ENCODE measurements at places on chromosomes 3 and 15.

DNA sequence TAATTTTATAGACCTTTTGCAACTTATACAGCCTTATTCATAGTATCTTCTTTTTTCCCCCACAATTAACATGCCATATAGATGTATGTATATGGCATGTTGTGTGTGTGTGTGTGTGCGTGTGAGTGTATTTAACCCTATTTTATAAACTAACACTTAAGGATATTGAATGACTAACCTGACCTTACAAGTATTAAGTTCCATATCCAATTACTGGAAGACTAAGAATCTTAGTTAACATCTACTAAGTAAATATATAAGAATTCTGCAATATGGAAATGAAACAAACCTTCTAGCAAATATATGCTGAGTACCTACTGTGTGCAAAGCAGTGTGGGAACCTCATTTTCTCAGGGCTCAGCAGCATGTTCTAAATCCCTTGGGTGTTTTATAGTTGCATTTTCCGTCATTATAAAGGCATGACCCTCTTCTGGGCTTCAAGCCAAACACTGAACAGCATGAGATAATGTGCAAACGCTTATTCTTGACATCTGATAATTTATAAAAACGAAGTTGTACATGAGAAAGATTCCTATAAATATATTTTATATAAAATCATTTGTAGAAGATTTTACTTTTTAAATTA is 105.5 kb downstream of the NLGN1 start:
- DNase-seq = no peak

GRCh38 chr15:100733101-100733842 is 130.9 kb downstream of the ASB7 start:
- DNase-seq = peak; percentile 49

- no peak for DNase-seq
Measured at GRCh38 chr3:73652896-73653295, 28.2 kb upstream of the PDZRN3 start.

GRCh38 chr3:13197281-13197680 is 124.1 kb upstream of the IQSEC1 start:
- no peak for DNase-seq

DNA sequence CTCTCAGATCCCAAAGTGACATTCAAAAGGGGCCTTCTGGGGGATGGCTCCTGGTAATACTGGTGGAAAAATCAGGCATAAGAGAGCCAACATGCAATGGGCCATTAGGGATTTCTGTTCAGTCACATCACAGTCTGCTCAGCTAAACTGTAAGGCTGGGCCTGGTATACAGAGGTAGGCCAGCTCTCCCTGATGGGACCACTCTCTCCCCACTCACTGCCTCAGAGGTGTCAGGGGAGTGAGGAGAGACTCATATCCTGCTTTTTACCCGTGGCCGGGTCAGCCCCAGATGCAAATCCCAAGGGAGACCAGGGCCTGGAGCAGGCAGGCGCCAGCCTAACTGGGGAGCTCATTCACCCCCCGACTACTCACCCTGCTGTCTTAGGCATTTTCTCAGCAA is 48.1 kb upstream of the TPM1 start:
- no peak for DNase-seq

DNA sequence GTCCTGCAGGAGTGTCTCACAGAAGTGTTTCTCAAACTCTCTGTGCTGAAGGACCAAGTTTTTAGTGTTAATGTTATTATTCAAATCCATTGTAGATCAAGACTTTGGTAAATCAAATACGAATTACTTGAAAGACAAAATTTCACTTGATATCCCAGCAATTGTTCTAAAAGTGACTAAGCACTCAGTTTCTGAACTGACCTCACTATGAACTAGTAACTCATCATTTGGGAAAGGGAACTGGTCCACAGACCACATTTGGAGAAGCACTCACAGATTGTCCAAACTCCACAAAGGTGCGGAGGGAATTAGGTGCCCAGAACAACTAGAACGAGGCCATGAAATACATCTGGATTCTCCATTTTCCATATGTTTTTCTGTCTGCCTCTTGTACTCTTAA is 25.6 kb downstream of the FAM43A start:
- no peak for DNase-seq

DNA sequence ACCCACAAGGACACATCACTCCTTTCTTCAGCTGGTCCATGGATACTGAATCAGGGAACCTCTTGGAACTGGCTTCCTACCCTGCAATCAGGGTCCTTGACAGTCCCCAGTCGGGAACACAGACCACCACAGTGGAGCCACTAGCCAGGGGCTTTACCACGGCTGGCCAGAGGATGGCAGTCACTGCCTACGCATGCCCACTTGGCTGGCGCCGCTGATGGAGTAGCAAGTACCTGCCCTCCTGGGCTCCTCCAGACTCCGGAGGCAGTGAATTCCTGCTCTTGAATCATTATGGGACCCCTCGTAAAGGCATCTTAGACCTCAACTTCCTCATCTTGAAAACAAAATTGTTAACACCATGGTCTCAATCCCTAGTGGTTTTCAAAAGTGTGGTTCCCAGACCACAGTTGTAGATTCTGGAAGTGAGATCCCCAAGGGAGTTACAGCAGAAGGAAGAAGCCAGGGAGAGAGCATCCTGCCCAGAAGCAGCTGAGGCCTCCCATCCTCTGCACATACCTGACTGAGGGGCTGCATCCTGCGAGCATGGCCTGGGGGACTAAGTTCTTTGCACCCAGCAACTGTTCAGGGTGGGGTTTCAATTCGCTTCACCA is 9.1 kb upstream of the SKIC8 start:
- DNase-seq = peak; percentile 52

DNA sequence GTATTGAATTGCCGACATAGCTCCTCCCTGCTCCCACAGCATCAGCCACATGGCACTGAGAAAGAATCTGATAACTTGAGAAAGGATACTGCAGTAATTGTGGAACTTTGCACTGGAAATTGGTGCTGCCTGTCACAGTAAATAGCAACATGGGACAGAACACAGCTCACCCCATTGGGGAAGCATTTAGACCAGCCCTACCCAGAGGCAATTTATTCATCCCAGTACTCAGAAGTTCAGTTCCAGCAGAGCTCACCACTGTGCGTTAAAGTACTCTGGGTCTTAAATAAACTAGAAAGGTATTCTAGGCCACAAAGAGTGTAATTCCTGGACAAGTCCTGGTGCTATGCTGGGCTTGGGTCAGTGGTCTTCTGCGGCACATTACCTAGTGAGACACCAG is 347.1 kb downstream of the PYDC2 start:
- DNase-seq = no peak

DNA sequence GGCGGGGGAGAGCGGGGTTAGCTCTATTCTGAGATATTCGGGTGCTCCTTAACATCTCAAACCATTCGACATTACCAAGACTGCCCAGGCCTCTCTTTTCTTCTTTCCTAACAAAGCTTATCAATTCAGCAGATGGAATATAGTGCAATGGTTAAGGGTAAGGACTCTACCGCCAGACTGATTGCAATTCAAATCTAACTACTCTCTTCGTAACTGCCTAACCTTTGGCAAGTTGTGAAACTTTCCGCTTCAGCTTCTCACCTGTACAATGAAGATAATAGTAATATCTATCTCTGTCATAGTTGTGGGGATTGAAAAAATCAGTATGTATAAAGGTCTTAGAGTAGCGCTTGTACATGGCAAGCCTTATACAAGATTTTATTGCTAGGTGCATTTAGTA is 972 bp downstream of the UBA5 start:
- DNase-seq = no peak

DNA sequence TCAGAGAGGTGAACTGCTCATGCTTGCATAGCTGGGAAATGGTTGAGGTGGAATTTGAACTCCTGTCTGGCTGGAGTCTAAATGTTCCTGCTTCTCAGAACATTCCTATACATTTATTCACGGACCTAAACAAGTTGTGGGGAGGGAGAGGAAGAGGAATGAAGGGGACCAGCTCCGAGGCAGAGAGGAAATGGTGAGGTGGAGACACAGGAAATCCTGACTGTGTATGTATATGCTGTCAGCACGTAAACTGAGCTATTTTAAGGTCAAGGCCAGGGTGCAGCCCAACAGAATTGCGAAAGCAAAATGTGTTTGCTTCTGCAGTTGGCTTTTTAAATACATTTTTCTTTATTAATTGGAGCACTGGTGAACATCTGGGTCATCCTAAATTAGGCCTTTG is 74.1 kb upstream of the POMGNT2 start:
- DNase-seq = peak; percentile 78

DNA sequence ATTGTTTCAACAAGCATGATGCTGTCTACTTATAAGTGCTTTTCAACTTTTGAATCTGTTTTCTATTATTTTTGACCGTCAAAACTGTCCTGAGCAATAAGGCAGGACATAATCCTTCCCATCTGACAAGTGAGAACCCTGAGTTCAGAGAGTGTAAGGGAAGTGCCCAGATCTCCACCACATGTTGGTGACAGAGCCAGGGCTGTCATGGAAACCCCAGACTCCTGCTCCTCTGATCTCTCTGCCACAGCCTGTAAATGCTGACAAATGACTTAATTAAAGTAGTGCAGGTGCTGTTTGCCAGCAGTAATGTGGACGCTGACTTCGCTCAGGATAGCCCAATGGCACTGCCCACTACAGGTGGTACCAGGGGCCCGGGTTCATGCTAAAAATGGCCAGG is 40.3 kb downstream of the SPSB4 start:
- DNase-seq = no peak

DNA sequence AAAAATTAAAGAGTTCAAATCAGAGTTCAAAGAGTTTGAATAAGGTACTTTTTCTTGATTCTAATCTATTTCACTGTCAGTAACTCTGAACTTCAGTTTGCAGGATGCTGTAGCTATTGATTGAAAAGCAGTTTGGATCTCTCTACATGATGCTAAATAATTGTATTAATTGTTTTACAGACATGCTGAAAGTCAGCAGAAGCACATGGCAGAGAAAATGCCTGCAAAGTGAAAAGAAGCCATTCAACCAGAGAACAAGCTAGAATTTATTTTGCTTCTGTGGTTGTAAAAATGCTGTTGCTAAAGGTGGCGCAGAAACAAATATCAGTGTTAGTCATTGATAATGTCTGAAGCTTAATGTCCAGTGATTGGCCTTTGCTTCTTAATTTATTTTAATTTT is 92.1 kb upstream of the IL12A start:
- no peak for DNase-seq

GRCh38 chr3:184275961-184276910 is at the start of gene ECE2:
TSS of gene ECE2 (plus strand) at chr3:184276022. CDS start at chr3:184276154, 132 bp downstream.
- DNase-seq = no peak

GRCh38 chr15:48373821-48374451 is 42.7 kb downstream of the DUT start:
- peak; percentile 96 for DNase-seq

DNA sequence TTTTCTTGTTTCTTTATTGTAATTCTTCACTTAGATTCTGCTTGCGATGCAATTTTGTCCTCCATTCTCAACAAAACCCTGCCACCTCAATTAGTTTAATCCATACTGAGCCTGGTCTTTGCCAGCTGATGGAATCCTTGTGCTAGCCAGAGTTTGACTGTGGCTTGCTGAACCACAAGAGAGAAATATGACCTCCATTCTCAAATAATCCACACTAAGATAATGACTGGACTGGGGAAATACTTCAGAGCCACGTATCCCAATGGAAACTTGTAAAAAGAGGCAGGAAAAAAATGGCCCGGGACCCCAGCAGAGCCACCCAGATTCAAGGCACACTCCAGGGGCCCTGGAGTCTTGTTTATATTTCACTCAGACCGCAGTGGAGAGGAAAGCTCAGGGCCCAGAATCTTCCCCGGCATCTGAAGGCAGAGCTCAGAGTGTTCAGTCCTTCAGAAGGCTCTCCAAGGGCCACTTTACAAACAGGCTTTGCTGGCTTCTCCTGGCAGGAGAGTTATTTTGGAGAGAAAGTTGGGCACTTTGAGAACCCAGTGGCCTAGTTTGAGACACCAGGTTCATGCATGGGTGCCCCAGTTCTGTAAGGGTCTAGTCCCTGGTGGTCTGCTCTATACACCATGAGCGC is 62.7 kb downstream of the SSUH2 start:
- DNase-seq = peak; percentile 70

GRCh38 chr15:37142371-37142770 is 42.0 kb upstream of the MEIS2 start:
- peak; percentile 13 for DNase-seq

DNA sequence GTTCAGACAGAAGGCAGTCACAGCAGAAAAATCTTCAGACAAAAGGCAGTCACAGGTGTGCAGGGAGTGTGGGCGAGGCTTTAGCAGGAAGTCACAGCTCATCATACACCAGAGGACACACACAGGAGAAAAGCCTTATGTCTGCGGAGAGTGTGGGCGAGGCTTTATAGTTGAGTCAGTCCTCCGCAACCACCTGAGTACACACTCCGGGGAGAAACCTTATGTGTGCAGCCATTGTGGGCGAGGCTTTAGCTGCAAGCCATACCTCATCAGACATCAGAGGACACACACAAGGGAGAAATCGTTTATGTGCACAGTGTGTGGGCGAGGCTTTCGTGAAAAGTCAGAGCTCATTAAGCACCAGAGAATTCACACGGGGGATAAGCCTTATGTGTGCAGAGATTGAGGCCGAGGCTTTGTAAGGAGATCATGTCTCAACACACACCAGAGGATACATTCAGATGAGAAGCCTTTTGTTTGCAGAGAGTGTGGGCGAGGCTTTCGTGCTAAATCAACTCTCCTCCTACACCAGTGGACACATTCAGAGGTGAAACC is 27.6 kb downstream of the ZNF589 start:
- no peak for DNase-seq

- no peak for DNase-seq
Measured at GRCh38 chr15:79440355-79440908, 8.3 kb downstream of the MINAR1 start.

DNA sequence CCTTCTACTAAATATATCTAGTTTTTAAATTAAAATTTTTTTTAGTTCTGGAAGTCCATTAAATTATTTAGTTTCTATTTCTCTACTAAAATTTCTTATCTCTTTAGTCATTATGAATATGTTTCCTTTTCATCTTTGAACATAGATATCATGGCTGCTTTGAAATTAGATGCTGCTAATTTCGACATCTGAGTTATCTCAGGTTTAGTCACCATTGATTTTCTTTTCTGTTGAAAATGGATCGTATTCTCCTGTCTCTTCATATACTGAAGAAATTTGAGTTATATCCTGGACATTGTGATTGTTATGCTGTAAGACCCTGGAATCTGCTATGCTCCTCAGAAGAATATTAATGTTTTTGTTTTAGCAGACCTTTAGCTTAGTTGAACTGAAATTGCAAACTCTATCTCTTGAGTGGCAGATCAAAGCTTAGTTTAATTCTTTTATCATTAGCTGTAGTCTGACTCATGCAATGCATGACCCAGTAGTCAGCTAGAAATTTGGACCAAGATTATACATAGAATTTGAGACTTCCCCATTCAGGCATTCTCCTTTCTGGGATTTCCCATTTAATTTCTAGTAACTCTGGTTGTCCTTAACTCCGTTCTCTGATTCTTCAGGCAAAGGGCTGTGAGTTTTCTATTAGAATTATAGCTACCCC is 439.8 kb upstream of the IL12A start:
- peak; percentile 76 for DNase-seq

Measured in amniotic epithelial cell (primary cell).